ENCODE measurements at places on chromosomes 5 and 9.

DNA sequence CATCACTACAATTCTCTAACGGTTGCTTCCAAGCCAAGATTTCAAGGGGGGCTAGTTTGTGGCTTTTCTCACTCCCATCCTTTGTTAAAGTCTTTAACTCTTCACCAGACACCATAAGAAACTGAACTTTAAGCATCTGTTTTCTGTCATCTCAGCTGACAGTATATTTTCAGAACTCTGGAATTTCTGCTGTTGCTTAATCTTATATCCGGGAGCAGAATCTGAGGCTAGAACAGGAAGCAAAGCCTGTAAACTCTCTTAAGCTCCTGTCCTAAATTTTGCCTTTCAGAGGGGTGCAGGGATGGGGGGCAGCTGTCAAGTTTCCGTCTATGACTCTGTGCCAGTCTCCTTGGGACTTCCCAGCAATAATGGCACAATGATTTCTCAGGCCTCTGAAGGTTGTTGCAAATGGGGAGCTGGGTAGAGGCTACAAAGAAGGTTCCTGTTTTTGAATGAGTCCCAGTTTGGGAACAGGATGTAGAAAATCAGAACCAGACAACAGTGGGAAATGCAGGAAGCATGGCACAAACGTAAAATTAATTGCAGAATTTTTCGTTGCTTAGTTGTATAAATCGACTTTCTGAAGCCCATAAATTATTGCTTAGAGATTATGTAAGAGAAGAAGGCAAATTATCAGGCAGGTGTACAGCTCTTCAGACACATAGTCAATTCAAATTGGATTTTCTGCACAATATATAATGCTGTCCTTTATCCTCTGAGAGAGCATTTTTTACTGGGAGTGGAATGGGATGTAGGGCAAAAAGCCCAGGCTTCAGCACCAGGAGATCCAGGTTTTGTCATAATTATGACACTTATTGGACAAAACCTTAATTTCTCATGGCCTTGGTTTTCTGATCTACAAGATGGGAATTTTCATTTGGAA, 430.9 kb downstream of the DMAC1 start:
- DNase-seq, result no peak

DNA sequence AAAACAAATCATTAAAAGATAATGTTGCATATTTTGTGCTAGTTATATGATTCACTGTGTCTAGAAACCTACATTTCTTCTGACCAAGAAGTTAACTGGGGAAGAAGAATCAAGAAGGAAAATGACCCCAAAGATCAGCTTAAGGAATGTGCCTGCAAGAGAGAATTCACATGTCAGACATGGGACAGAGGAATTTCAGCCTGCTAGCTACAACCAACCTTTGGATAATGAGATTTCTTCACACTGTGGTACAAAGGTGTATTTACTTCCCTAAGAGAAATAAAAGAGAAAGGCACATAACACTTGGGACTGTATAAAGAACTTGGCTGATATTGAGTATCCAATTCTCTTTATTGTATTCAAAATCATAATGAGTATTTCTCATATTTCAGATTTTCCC, 39.6 kb upstream of the ELL2 start:
- no peak for DNase-seq

DNA sequence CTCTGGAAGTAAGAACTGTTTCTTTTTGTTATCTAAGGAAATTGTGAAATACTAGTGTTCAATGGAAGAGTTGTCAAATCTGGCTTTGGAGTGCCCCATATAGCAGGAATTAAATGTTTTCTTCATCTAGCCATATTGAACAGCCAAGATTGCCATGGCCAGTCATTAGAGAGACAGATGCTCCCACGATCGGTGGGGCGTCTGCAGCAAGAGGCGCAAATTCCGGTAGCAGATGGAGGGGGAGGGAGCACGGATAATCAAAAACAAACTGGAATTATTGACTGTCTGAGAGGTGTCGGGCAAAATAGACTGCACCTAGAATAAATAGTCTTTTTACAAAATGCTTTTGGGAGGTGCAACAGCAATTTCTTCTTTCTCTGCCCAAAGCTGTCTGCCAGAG, 139.1 kb upstream of the FSTL4 start:
- no peak for DNase-seq

DNA sequence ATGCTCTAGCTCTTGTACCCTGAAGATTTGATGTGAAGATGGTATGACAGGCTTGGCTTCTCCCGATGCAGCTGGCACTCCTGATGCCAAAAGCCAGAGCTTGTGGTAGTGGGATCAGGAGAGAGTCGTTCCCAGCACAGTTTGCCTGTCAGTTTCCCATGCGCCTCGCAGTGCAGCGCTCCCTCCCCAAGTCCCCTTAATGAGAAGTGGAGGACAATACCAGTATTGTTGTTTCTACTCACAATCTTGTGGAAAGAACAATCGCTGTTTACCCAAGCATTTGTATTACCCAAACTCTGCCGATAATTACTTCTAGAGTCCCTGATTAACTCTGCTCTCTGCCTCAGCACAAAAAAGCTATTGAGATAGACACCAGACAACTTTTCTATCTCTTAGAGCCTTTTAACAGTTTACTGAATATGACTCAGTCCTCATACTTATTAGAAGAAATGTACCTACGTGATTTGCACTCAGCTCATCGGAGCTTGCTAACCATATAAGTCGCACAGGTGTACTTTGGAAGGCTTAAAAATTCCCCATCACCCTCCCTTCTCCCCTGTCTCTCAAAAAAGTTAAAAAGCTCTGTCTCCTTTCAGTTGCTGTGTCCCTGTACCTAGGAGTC, 283.2 kb upstream of the TMEM161B start:
- DNase-seq, result no peak

- no peak for DNase-seq
Observed at GRCh38 chr5:157196045-157196444, 15.4 kb downstream of the ITK start.

GRCh38 chr5:148790545-148791333, 35.7 kb upstream of the ADRB2 start:
- DNase-seq, result no peak

GRCh38 chr9:71243951-71244350, 122.5 kb upstream of the TRPM3 start:
- DNase-seq, result no peak
